Right atrium auricular region (tissue), 2 donors: ENCODE measurements at places on chromosomes 2 and 18. TPM values are rescaled to one million over a fixed set of nuclear protein-coding genes. Genes with fewer than 3 reads are reported as not detected.

PLEK gene
- total RNA-seq, result 4.4 TPM

ACMSD gene
- not detected for total RNA-seq

- no peak overlapping the region for H3K27ac ChIP-seq
- no peak overlapping the region for H3K4me3 ChIP-seq
- H3K27me3 ChIP-seq, result no peaks in the 10 kb centered on the region
- H3K4me1 ChIP-seq, result no peaks in the 10 kb centered on the region
- H3K36me3 ChIP-seq, result no peaks in the 10 kb centered on the region
Observed at GRCh38 chr2:157245846-157246764, 11.4 kb upstream of the GALNT5 start.

HOXD4 gene
- not detected for total RNA-seq

- no peak overlapping the region for H3K27ac ChIP-seq
- no peaks in the 10 kb centered on the region for H3K27me3 ChIP-seq
- no peaks in the 10 kb centered on the region for H3K4me1 ChIP-seq
- H3K4me3 ChIP-seq, result no peak overlapping the region
Observed at GRCh38 chr18:8348051-8348720, 261.1 kb upstream of the RAB12 start.

GRCh38 chr2:222701721-222702131 is 30.3 kb downstream of the MOGAT1 start:
- H3K4me3 ChIP-seq, result no peak overlapping the region
- no peak overlapping the region for H3K27ac ChIP-seq
- no peaks in the 10 kb centered on the region for H3K27me3 ChIP-seq
- no peak for DNase-seq
- no peaks in the 10 kb centered on the region for H3K36me3 ChIP-seq
